ENCODE measurements at places on chromosomes 16 and 17. TPM values are rescaled to one million over a fixed set of nuclear protein-coding genes. Genes with fewer than 3 reads are reported as not detected.

GRCh38 chr17:49454050-49454449, 39.4 kb upstream of the PHB1 start:
- DNase-seq: no peak

GRCh38 chr17:28366605-28367004, 1.6 kb upstream of the SEBOX start:
- DNase-seq: no peak

DNA sequence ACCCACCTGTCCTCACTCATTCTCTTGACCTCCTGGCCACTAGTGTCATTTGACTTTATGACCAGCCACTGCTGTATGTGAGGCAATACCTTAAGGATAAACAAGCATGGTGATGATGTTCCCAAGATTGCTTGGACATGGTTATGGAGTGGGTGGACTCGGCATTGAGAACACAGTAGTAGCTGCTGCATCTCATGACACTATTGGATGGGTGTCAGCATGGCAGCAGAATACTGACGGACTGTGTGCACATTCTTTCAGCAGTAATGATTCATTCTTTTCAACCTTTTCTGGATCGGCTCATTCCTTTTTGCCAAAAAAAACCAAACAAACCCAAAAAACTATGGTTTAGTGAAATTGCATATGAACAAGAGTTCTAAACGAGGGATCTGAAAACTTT, 13.5 kb downstream of the SPECC1 start:
- no peak for DNase-seq

DNA sequence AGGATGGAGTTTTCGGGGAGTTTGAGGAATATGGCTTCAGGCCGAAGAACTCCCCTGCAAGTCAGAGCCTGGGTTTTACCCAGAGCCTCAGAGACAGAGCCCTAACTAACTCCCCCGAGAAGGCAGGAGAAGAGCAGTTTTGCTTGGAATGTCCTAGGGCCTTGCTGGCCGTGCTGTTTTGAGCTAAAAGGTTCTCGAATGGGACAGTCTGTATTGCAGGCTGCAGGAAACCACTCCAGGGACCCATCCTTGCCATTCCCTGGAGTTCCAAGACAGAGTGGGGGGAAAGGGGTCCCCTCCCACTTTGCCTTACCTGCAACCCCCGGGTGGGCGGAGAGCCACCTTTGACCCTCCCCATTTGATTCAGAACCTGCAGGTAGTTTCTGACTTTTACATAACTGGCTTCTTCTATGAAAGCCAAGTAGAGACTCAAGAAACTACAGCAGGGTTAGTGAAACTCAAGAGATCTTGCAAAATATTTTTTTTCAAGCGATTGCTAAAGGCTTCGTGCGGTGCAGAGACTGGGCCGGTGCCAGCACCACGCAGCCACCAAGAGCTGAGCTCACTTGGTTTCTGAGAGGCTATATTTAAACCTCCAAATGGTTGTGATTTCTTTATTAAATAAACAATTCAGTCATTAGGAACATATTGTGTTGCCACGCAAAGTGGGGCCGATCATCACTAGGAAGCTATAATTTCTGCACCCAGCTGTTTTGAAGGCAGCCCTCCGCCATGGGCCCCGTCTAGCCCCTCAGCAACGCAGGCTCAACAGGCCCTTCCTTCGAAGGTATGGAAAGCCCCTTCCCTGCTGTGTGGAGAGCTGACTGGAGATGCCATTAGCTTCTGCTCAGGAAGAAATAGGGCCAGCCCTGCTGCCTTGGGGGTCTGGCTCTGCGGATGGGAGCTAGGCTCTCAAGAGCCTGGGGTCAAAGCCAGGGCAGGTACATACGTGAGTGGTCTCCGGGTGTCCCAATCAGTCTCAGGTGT, 223.0 kb downstream of the NTN1 start:
- no peak for DNase-seq

- DNase-seq: no peak
These were observed 36.5 kb upstream of the SRSF1 start for GRCh38 chr17:58043221-58044181.

DNA sequence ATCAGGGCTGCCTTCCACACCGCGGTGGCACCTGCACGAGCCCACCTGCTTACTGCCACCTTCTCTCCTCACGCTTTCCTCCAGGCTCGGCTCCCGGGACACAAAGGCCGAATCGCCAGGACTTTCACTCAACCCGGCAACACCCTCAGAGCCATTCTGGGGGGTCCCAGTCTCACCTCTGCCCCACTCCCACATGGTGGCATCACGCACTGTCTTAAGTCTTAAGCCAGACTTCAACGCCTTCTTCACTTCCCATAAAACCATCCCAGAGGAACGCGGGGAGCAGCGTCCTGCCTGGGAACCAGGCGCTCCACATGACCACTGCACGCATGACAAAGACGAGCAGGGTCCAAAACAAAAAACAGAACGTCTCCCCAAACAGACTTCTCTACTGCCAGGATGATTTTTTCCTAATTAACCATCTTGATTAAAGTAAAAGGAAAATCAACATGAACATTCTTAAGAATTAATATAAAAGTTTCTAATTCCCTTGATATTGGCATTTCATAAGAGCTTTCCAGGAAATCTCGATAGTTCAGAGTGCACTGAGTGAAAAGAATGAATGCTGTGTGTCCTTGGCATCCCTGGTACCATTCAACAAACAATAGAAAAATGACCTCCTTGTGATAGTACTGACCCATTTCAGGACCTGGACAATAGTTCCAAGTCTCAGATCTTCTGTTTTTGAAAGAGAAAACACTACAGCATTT, 2.6 kb downstream of the CANT1 start:
- no peak for DNase-seq

DNA sequence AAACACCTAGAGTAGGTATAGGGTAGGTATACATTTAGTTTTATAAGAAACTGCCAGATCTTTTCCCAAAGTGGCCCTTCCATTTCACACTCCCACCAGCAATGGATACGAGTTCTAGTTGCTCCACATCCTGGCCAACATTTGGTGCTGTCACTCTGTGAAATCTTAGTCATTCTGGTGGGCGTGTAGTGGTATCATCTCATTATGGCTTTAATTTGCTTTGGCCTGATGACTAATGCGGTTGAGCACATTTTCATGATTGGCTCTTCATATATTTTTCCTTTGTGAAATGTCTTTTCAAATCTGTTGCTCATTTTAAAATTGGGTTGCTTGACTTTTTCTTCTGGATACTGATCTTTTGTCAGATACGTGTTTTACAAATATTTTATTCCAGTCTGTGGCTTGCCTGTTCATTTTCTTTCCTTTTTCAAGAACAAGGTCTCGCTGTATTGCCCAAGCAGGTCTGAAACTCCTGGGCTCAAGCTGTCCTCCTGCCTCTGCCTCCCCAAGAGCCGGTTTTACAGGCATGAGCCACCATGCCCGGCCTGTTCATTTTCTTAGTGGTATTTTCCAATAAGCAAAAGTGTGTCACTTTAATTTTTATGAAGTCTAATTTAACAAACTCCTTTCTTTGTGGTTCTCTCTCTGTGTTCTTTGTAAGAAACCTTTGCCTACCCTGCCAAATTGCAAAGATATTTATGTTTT, 192.4 kb downstream of the SEC14L1 start:
- no peak for DNase-seq

DNA sequence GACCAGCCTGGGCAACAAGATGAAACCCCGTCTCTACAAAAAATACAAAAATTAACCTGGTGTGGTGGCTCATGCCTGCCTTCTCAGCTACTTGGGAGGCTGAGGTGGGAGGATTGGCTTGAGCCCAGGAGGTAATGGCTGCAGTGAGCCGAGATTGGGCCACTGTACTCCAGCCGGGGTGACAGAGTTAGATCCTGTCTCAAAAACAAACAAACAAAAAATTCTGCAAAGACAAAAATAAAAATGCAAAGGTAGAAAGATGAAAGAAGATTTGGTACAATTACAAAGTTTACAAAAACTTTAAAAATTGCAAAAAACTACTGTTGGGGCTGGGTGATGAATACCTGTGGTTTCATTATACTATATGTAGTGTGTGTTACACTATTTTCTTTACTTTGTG, 5.5 kb upstream of the CDH1 start:
- no peak for DNase-seq

GRCh38 chr16:86692426-86692825, 114.1 kb downstream of the FOXL1 start:
- DNase-seq: peak; percentile 29

- DNase-seq: no peak
These were observed 64.8 kb downstream of the NT5M start for GRCh38 chr17:17367931-17368330.

GRCh38 chr17:28065706-28066105, 23.2 kb downstream of the NLK start:
- DNase-seq: no peak

- no peak for DNase-seq
These were observed 55.6 kb upstream of the LRRC37A3 start for GRCh38 chr17:64974750-64975317.

DNA sequence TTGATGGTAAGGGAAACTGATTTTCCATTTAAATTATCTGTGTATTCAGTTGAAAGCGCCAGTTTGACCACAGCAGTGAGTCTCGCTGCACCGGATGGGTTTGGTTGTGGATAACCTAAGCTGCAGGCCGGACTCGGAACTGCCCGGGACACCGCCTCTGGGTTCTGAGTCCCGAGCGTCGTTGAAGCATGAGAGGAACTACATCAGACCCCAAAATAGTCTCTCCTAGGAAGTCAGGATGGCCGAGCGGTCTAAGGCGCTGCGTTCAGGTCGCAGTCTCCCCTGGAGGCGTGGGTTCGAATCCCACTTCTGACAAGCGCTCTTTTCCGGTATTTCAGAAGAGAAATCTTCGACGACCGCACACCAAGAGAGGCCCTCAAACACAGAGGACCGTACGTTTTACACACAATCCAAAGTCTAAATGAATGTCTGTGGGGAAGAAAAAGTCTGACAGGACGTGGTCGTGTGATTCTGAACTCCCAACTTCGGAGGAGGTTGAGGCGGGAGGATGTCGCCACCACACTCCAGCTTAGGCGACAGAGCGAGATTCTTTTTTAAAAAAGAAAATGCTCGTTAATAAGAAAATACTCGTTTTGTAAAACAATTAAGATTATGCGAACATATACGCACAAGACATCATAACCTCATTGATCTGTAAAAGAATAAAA, 15.4 kb upstream of the PLLP start:
- peak; percentile 88 for DNase-seq

- DNase-seq: no peak
These were observed 11.8 kb upstream of the GAS7 start for GRCh38 chr17:10210151-10210574.

DNA sequence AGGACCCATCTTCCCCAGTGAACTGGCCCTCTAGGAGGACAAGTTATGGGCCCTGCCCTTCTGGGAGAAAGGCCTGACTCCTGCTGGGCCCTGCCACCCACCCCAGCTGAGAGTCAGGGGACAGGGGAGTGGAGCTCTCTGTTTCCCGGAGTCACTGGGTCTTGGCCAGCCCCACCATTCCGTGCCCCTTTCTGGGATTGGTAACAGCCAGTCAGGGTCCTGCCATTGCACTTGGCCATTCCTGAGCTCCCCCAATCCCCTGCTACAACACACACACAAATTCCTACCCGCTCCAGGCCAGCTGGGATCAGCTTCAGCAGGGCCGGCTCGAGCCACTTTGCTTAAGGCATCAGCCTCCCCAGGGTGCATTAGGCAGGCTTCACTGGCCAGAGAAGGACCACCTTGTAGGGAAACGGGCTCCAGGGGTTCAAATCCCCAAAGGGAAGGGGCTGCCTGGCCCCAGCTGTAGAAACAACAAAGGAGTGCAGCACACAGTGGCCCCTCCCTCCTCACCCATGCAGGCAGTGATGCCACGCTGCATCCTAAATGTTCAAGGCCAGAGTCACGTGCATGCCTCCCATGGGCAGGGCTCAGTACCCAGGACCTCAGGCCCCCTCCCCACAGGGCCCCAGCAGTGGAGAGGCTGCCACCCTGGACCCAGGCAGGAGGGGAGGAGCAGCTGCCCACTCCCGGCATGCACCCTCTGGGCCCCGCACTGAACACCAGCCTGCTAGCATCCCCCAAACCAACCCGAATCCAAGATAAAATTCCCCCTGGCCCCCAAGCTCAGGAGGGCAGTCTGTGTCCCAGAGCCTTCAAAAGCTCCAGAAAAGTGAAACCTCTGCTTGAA, 37.7 kb downstream of the C16orf78 start:
- DNase-seq: no peak

GRCh38 chr17:74454197-74455024, 12.0 kb upstream of the CD300A start:
- peak; percentile 84 for DNase-seq

DNA sequence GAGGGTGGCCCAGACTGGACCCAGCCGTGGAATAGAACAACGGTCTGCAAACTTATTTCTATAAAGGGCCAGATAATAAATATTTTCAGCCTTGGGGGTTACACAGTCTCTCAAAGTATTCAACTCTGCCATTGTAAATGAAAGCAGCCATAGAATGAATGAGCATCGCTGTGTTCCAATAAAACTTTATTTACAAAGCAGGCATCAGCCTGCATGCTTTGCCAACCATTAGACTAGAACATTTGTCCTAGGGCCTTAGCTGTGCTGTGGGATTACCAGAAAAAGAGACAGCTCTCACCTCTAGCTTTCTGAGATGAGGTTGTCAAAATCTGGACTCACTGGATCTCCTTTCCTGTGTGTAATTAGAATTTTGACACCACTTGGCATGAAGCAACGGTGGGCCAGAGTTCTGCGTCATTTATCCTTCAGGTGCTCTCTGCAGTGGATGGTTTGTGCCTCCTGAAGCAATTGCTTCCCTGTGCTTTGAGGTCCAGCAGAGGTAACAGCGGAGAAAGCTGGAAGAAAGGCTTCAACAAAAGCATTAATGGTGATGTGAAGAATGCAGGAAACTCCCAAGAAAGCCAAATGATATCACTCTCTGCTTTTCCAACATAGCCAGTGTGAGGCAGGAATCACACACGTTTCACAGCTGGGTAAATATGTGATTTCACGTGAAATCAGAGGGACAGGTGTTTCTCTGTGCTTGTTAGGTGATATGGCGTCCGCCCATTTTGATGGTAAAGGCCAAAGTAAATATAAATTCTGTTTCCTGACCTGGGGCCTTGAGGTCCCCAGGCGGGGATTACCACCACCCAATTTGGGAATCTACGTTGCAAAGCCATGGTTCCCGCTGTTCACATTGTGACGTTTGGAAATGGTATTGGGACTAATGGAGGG, 148.4 kb downstream of the PITPNC1 start:
- no peak for DNase-seq

- no peak for DNase-seq
These were observed 99.3 kb downstream of the METRNL start for GRCh38 chr17:83178533-83179304.

DNA sequence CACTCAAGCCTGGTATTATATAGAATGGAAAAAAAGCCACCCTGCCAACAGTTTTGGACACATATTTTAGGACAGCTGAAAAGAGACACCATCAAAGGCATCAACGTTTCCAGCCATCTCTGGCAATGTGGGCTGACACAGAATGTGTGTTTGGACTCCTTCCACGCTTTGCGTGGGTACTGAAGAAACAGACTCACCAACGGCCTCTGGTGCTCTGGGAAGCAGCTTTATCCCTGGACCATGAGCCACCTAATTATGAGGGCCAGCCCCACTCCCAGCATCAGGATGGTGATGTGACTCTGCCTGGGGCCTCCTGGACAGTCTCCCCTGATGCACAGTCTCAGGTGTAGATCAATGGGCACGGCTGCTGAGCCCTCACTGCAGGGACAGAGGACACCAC, 27.9 kb downstream of the CCDC57 start:
- no peak for DNase-seq

Gene ATP2C2
- polyA plus RNA-seq: 2.2 TPM

Gene ASGR2
- polyA plus RNA-seq: 1.6 TPM

Gene C1QTNF1
- polyA plus RNA-seq: 2.5 TPM

Gene SSTR5
- polyA plus RNA-seq: 0.30 TPM

Gene MSI2
- polyA plus RNA-seq: 85.9 TPM

Gene TSNAXIP1
- 10.7 TPM for polyA plus RNA-seq

Gene TCAP
- polyA plus RNA-seq: 2.2 TPM

Gene G6PC1
- polyA plus RNA-seq: 6.2 TPM

Gene BHLHA9
- polyA plus RNA-seq: not detected

Gene GPRC5C
- polyA plus RNA-seq: 160 TPM

Gene CTRB1
- polyA plus RNA-seq: 0.20 TPM
